ENCODE measurements at places on chromosomes 12 and 14. TPM values are rescaled to one million over a fixed set of nuclear protein-coding genes. Genes with fewer than 3 reads are reported as not detected.

Gene CNTN1
- total RNA-seq, result not detected

Gene OVCH1
- total RNA-seq, result not detected

Gene MDGA2
- total RNA-seq, result not detected

Gene PDZRN4
- total RNA-seq, result not detected

Gene SEL1L
- 55.9 TPM for total RNA-seq

Gene ETFBKMT
- total RNA-seq, result 0.69 TPM

Gene DMAC2L
- 14.4 TPM for total RNA-seq

Gene R3HDM2
- 39.0 TPM for total RNA-seq

Gene KRT80
- total RNA-seq, result not detected

Gene ARF3
- 117 TPM for total RNA-seq

Gene KIF26A
- 0.17 TPM for total RNA-seq

Gene PPP1R3E
- 16.6 TPM for total RNA-seq

Gene SERPINA10
- not detected for total RNA-seq

Gene GPRC5A
- not detected for total RNA-seq

Gene FAM177A1
- 43.2 TPM for total RNA-seq

Gene SCFD1
- 77.3 TPM for total RNA-seq

Gene SALL2
- 1.6 TPM for total RNA-seq

Gene OR4K1
- not detected for total RNA-seq

Gene SMCO2
- 1.8 TPM for total RNA-seq

Gene PTPN6
- total RNA-seq, result 341 TPM

Gene HOXC11
- not detected for total RNA-seq

Gene GARIN6
- total RNA-seq, result not detected

Gene ANKS1B
- 2.8 TPM for total RNA-seq

Gene CIDEB
- total RNA-seq, result 18.1 TPM

Gene RAB2B
- 32.5 TPM for total RNA-seq

Gene FBLN5
- total RNA-seq, result 1.2 TPM

Gene CPNE6
- total RNA-seq, result not detected

Gene TOMM20L
- not detected for total RNA-seq

Gene SOX5
- 3.1 TPM for total RNA-seq

Gene IRAK3
- 3.2 TPM for total RNA-seq

Gene TOX4
- 86.6 TPM for total RNA-seq

Gene CYP27B1
- total RNA-seq, result 9.9 TPM

Gene NR1H4
- not detected for total RNA-seq

Gene GNB3
- 1.6 TPM for total RNA-seq

Gene ZNF891
- total RNA-seq, result 2.4 TPM

Gene HPD
- total RNA-seq, result not detected

Gene HNRNPC
- 958 TPM for total RNA-seq

Gene STON2
- total RNA-seq, result 0.44 TPM

Gene NPFF
- total RNA-seq, result 0.44 TPM

Gene CISTR
- not detected for total RNA-seq

Gene MSI1
- 0.07 TPM for total RNA-seq

Gene PRKCH
- 145 TPM for total RNA-seq

Gene CELA1
- not detected for total RNA-seq

Gene RFLNA
- not detected for total RNA-seq

Gene OR6C74
- not detected for total RNA-seq

Gene ISM2
- total RNA-seq, result not detected

Gene TMEM132D
- not detected for total RNA-seq

Gene ALDH1L2
- total RNA-seq, result 1.1 TPM

Gene COX14
- 45.6 TPM for total RNA-seq
